ENCODE measurements at places on chromosomes 11 and 22.

DNA sequence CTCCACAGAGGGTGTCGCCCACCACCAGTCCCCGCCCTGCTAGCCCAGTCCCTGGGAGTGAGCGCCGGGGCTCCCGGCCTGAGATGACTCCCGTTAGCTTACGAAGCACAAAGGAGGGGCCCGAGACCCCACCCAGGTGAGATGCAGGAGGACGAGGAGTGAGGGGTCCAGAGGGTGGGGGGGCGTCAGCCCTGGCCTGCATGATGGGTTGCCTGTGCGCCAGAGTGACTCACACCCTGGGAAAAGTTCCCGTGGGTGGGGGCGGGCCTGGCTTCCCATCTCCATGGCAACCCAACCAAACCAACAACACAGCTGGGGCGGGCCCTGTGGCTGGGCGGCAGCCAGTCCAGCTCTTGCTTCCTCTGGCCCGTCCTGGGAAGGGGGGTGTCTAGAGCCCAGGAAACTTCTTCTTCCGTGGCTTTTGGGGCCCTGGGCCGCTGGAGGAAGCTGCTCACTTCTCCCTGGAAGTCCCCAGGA, 4.5 kb downstream of the GAS2L1 start:
- peak; percentile 93 for DNase-seq

- no peak for DNase-seq
Measured at GRCh38 chr22:23862103-23862502, 4.4 kb downstream of the SLC2A11 start.

- no peak for DNase-seq
Measured at GRCh38 chr22:19115628-19116027, 6.6 kb downstream of the DGCR2 start.

GRCh38 chr11:118888398-118888797, 4.7 kb downstream of the CXCR5 start:
- DNase-seq, result no peak

DNA sequence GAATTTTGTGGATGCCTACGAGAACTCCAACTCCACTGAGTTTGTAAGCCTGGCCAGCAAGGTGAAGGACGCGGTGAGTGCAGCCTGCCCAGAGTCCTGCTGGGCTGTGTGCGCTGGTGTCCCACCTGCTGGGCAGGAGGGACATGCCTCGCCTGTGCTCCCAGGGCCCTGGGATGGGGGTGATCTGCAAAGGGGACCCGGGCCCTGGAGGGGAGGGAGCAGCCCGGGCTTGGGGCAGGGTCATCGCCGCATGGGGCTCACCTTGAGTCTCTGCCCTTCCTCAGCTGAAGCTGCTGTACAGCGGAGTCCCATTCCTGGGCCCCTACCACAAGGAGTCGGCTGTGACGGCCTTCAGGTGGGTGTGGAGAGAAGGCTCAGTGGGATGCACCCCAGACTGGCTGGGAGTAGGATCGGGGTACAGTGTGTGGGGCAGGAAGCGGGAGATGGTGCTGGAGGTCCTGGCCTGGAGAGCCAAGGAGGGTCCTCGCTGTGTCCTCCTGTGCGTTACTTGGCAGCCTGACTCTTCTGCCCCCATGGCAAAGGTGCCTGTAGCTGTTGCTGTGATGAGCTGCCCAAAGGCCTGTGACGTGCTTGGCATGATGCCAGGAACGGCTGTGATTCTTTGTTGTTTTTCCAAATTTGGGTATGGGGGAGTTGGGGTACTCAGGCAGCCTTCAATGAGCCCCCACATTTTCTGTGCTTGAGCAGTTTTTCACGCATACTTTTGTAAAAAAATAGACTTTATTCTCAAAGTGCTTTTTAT, 29.2 kb downstream of the ST14 start:
- DNase-seq, result no peak
